ENCODE measurements at places on chromosomes 1 and 21.

DNA sequence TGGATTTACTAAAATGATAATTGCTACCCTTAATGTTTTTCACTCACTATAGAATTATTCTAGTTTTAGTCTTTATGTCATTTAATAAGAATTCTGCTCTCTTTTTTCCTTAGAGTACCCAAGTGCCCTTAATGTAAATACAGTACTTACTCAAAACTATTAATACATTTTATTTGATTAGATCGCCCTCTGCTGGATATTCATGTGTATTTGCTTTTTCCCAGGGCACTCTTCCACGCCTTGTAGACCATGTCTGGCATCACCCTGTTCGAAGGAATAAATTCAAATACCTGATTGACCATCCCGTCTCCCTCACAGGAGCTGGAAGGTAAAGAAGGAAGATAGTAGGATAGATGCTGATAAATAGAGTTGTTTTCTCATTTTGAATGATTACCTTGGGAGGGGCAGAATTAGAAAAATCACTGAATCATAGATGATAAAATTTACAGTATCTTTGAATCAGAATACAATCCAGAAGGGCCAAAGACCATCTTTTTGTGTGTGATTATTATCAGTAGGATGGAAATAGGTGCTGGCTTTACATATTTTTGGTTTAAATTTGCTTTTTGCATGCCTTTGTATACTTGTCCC lies 4.1 kb downstream of the AXDND1 start:
- no peak for DNase-seq

DNA sequence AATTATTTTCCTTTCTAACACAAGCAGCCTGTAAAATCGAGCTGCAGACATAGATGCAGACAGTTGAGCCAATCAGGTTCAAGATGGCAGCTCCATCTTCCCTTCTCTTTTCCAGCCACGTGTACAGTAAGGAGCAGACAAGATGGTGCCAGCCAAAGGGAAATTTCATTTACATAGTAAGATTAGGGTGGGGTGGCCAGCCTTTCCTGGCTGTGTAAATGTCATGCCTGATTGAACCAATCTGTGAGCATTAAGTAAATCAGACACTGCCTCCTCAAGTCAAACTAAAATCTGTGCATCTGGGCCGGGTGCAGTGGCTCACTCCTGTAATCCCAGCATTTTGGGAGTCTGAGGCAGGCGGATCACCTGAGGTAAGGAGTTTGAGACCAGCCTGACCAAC lies 60.2 kb downstream of the TBCE start:
- DNase-seq = no peak

GRCh38 chr1:9269721-9270120 lies 23.0 kb upstream of the SPSB1 start:
- no peak for DNase-seq

- DNase-seq = no peak
These were observed 2.3 kb downstream of the FABP3 start for GRCh38 chr1:31370565-31370964.

Measured in stimulated activated CD8-positive, alpha-beta memory T cell treated with anti-CD3 and anti-CD28 coated beads, Interleukin-7, amount 100 ng/mL, for 24 hours (primary cell).